ENCODE measurements at places on chromosomes 1 and 21. TPM values are rescaled to one million over a fixed set of nuclear protein-coding genes. Genes with fewer than 3 reads are reported as not detected.

Gene SH2D2A
- 0.36 TPM for polyA plus RNA-seq

Gene IKBKE
- 0.59 TPM for polyA plus RNA-seq

Gene CENPF
- polyA plus RNA-seq: 31.1 TPM

Gene TMEM52
- polyA plus RNA-seq: 6.5 TPM

Gene DCST1
- polyA plus RNA-seq: not detected

Gene ERICH3
- polyA plus RNA-seq: 2.3 TPM

Gene EXTL1
- polyA plus RNA-seq: 6.9 TPM

Gene FAM163A
- polyA plus RNA-seq: 0.46 TPM

Gene OR2L2
- polyA plus RNA-seq: not detected

Gene RABGAP1L
- polyA plus RNA-seq: 17.1 TPM

Gene ANKRD34A
- 7.3 TPM for polyA plus RNA-seq

Gene CRNN
- not detected for polyA plus RNA-seq

Gene PIAS3
- polyA plus RNA-seq: 68.4 TPM

Gene PDC
- not detected for polyA plus RNA-seq

Gene C1orf105
- polyA plus RNA-seq: not detected

Gene DFFA
- 31.8 TPM for polyA plus RNA-seq

Gene STUM
- 8.0 TPM for polyA plus RNA-seq

Gene CD1E
- polyA plus RNA-seq: not detected

Gene RO60
- 6.1 TPM for polyA plus RNA-seq

Gene GFI1
- polyA plus RNA-seq: not detected

Gene ENSA
- polyA plus RNA-seq: 332 TPM

Gene C1orf122
- 111 TPM for polyA plus RNA-seq

Gene SPATA6
- 7.4 TPM for polyA plus RNA-seq

Gene SPRR2B
- not detected for polyA plus RNA-seq

Gene SDCCAG8
- 12.3 TPM for polyA plus RNA-seq

Gene CA6
- not detected for polyA plus RNA-seq

Gene CTH
- 2.6 TPM for polyA plus RNA-seq

Gene TMIGD3
- polyA plus RNA-seq: 3.9 TPM

Gene TCHHL1
- not detected for polyA plus RNA-seq

Gene ADCY10
- not detected for polyA plus RNA-seq

Gene MEX3A
- 91.7 TPM for polyA plus RNA-seq

Gene OR2T34
- not detected for polyA plus RNA-seq

Gene DMRTA2
- 19.7 TPM for polyA plus RNA-seq

Gene OR2T2
- polyA plus RNA-seq: not detected

Gene LRRC8B
- 7.0 TPM for polyA plus RNA-seq

Gene LDLRAD1
- polyA plus RNA-seq: not detected

Gene CAMK1G
- polyA plus RNA-seq: 16.7 TPM

Gene TMEM240
- polyA plus RNA-seq: 33.9 TPM

Gene WNT3A
- not detected for polyA plus RNA-seq

Gene TRABD2B
- 0.17 TPM for polyA plus RNA-seq

Gene S100A5
- polyA plus RNA-seq: not detected

Data from brain (organoid and tissue), 16 donors.